ENCODE measurements at places on chromosomes 7 and 10.
A peak's percentile ranks its signal among the peaks of the same experiment; 100 is the strongest.

- DNase-seq = no peak
Measured at GRCh38 chr7:92158660-92159575, 20.0 kb downstream of the LRRD1 start.

GRCh38 chr7:121083790-121084251, 95.3 kb downstream of the CPED1 start:
- DNase-seq = no peak

- no peak for DNase-seq
Measured at GRCh38 chr10:31657434-31657872, 271.2 kb downstream of the ARHGAP12 start.

DNA sequence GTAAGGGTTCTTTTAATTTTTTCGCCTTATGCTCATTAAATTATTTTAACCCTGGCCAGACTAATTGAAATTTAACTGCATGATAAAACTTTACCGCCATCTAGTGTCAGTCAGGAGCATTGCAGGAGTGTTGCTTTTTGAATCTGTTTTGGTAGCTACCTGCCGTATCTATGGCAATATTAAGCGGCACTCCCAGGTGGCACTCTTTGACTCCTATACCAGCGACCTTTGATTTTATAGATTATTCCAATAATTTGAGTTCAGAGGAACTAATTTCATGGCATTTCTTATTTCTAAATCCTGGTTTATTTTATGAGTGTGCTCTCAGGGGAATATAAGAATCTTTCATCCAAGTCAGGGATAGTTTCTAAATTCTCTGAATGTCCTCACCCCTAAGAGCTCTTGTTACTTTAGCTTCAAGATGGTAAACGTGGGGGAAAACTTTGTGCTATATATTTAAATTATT, 198.9 kb downstream of the REEP3 start:
- no peak for DNase-seq

DNA sequence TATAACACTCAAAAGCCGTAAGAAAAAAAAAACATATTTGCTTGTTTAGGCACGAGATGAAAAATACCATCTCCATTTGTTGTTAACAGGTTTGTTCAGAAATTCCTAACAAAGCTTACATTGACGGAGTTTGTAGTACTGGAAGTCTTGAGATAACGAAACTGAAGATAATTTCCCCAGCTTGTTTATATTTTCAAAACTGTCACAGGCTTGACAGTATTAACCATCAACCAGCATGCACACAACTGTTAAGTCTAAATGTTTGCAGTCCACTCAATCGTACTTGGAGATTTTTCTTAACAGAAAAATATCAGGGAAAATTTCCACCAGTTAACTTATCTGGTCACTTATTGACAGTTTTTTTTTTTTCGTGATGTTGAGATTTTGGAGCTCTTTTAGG, 68.5 kb downstream of the ITGA8 start:
- DNase-seq = no peak

DNA sequence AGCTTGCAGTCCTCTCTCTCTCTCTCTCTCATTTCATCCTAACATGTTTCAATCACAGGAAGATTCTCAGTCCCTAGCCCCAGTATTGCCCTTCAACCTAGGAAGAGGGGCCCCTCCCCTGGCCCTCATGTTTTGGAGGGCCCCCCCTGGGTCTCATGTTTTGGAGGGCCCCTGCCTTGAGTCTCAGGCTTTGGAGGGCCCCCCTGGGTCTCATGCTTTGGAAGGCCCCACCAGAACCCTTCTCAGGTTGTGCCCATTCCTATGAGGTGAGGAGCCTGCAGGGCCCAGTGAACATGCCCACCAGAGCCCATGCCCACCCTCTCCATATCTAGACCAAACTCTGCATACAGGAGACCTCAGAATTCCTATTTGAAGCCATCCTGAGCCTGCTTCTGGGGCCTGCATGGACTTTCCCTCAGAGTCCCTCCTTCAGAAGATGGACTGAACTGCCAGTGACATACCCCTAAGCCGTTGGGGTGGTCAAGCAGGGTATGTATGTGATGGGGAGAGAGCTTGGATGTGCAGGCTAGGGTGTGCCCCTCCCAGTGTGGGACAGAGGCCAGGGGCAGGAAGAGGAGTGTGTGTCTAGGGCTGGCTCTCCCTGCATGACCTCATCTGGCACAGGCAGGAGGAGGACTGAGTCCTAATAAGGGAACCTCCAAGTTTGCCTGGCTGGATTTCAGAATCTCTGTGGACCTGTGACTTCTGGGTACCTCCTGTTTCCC, 8.1 kb upstream of the VDAC2 start:
- DNase-seq = no peak

DNA sequence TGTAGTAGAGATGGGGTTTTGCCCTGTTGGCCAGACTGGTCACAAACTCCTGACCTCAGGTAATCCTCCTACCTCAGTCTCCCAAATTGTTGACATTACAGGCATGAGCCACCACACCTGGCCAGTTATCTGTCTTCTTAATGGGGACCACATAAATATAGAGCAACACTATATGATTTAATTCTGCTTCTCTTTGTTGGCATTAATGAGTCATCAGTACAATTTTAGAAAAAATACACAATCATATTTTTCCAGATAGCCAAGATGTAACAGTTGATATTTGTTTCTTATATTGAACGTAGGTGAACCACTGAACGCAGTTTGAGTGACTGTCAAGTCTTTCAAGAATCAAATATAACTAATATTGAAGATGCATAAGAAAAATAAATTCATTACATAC, 48.5 kb downstream of the LCOR start:
- DNase-seq = no peak

- DNase-seq = no peak
Measured at GRCh38 chr10:70956029-70956759, 67.8 kb upstream of the PCBD1 start.

- DNase-seq = no peak
Measured at GRCh38 chr10:6997509-6997908, 413.3 kb downstream of the SFMBT2 start.

DNA sequence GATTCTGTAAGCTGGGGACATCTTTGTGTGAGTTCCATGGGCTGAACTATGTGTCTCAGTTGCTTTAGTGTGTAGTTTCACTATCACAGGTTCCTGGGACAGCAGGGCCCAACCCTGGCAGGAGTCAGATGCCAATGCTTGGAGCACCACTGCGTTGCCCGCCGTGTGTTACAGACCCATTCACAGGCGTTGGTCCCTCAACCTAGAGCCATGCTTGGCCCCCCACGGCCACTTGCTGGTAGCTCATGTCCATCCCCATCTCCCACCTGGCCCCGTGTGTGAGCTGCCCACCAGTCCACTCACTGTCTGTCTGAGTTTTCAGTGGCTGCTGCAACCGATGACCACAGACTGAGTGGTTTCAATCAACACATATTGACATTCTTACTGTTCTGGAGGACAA, 546.9 kb downstream of the TCERG1L start:
- DNase-seq = no peak

GRCh38 chr10:80187465-80188409, 17.6 kb downstream of the ANXA11 start:
- peak; percentile 41 for DNase-seq

DNA sequence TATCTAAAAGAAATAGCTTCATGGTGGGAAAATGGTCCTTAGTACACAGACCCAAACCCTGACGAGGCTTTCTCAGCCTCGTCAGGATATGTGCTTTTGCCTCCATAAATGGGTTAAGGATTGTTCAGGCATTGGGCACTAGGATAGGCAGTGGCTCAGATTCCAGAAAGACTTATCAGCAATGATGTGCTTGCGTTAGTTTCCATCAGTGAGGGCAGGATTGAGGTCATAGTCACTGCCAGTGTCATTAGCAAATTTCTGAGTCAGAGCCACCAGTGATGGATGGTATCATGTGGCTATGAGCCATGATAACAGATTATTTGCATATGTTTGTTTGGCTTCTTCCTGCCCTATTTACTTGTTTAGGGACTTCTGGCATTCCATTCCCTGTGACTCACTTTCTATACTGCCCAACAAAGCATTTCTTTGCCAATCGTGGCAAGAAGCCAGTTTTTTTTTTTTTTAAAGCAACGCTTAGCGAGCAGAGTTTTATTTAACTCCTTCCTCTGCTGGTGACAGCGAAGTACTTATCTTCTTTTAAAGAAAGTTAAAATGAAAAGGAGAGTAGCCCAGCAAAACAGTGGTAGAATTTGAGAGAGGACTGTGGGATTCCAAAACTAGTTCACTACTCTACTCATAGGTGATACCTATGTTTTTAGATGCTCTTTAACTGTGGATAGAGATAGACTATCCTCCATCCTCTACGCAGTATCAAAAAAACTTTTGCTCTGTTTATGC, 44.4 kb downstream of the MYPN start:
- DNase-seq = no peak

GRCh38 chr10:132158122-132158741, 28.5 kb upstream of the DPYSL4 start:
- DNase-seq = no peak

GRCh38 chr7:721619-722248, 4.8 kb upstream of the DNAAF5 start:
- no peak for DNase-seq

- DNase-seq = no peak
Measured at GRCh38 chr10:49613882-49614241, at the start of gene CHAT. Gene CHAT, plus strand, starts transcription at chr10:49614037. Its CDS starts 153 bp downstream, at chr10:49614190.

GRCh38 chr10:16192337-16192736, 244.5 kb upstream of the PTER start:
- no peak for DNase-seq

DNA sequence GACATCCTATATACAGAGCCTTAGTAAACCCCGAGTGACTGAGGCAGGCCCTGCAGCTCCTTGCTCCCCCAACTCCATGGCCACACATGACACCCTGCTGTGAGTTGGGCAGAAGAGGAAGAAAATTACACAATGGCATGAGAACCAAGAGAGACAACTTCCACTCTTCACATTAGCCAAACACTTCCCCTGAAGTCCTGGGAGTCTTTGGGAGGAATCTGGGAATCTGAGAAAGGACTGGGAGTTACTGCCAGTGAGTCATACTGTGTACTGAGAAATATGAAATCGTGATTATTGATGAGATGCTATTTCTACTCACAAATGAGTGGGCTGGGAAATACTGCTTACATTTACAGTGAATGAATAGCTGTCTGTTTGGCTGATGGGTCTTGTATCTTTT, 116.6 kb downstream of the SPAG6 start:
- no peak for DNase-seq

DNA sequence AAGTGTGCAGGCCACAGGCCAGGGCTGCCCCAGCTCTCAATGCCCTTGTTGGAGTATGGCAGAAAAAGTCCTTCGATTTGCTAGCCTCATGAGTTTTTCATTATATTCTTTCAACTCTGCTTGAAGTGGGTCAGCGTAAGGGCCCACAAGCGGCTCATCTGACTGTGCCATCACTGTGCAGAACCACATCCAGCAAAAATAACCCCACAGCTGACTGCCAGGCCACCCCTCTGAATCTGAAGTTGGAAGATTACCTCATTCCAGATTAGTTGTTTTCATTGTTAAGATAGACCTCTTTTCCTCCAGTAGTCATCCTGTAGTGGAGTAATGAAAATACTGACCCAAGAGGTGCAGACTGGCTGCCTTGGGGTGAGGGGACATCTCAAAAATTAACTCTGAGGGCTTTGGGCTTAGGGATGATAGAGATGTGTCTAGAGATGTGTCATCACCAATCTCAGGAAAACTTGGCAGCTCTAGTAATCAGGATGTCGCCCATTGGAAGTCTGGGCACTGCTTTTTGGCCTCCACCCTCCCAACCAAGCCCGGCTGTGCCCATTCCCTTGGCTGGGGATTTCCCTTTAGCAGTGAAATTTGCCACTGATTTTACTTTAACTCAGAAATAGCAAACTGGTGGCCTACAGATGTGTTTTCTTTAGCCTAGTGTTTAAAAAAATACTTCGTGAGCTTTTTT, 164.3 kb downstream of the LCOR start:
- DNase-seq = no peak

DNA sequence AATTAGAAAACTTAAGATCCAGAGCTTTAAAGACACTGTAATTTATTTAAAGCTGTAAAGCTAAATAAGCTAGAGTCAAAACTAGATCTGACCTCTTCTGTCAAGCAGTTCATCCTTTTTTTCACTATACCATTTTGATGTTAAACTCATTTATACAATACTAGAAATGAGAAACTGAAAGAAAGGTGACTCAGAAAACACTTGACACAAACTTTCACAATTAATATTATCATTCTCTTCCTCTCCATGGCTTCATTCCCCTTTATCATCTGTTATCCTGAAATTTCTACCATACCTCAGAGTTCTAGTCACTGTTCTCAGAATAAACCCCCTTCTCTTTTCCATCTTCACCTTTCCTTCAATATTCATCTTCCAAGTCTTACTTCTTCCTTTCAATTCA, 1.3 kb downstream of the FIGNL1 start:
- DNase-seq = no peak

GRCh38 chr7:130069179-130069977, 956 bp upstream of the KLHDC10 start:
- no peak for DNase-seq

DNA sequence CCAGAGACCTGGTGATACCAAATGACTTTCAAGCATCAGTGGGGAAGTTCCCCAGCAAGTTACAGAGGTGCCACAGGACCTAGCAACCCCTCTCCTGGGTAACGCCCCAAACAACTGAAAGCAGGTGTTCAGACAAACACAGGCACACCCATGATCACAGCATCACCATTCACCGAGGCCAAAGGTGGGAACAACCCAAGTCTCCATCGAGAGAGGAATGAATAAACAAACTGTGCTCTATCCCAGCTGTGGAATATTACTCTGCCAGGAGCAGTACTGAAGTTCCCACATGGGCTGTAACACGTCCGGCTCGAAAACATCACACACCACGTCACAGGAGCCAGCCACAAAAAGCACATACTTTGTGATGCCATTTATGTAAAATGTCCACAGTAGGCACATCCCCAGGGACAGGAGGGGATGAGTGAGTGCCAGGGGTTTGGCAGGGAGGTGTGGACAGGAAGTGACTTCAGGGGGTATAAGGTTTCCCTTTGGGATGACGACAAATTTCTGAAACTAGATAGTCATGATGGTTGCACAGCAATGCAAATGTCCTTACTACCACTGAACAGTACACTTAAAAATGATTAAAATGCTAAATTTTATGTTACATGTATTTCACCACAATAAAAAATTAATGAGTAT, 222.8 kb downstream of the TNS3 start:
- DNase-seq = no peak

- no peak for DNase-seq
Measured at GRCh38 chr7:157409753-157410727, 73.2 kb downstream of the DNAJB6 start.

DNA sequence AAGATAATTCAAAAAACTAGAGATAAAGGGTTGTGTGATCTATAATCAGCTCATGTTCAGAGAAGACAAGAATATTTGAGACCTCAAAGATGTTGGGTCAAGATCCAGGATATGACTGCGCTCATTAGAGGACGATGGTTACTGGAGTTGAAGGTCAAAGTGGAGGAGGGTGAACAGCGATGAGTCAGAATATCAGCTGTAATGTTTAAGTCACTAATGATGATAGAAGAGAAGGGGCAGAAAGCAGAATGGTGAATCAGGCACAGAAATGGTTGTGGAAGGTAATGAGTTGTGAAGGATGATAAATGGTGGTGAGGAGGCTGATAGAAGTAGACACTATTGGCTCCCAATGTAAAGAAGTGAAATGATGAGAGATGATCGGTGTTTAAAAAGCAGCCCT, 540.3 kb downstream of the INHBA start:
- DNase-seq = no peak

Measured in GDM1 (cell line).